ENCODE measurements at places on chromosomes 6 and 20. TPM values are rescaled to one million over a fixed set of nuclear protein-coding genes. Genes with fewer than 3 reads are reported as not detected.

GRCh38 chr6:41428996-41429421, 93.6 kb downstream of the NCR2 start:
- no peak for DNase-seq

DNA sequence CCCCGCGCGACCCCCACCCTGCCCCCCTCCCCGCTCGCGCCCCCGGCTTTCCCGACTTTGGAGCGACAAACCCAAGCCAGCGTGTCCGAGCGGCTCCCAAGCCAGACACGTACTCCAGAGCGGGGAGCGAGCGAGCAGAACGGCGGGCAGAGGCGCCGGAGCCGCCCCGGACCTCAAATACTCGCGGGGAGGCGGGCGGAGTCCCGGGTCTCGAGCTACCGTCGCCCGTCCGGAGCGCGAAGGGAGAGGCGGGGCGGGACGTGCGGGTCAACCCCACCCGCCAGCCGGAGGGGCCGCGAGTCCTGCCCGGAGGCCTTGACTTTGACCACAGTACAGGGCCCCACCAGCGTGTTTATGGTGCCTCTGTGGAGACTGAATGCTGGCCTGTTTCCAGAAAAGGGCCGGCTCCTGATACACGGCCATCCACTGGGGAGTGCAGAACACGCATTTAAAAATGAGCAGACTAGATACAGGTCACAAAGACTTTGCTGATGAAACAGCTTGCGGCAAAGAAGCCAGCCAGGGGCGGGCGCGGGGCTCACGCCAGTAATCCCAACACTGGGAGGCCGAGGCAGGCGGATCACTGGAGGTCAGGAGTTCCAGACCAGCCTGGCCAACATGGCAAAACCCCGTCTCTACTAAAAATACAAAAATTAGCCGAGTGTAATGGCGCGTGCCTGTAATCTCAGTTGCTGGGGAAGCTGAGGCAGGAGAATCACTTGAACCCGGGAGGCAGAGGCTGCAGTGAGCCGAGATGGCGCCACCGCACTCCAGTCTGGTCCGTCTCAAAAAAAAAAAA, at the start of gene SERPINB6:
SERPINB6 (minus strand) TSS at position 148 of the 799 bp plus-strand sequence. CDS start 12,235 bp downstream, outside the sequence.
- peak; percentile 22 for DNase-seq

DNA sequence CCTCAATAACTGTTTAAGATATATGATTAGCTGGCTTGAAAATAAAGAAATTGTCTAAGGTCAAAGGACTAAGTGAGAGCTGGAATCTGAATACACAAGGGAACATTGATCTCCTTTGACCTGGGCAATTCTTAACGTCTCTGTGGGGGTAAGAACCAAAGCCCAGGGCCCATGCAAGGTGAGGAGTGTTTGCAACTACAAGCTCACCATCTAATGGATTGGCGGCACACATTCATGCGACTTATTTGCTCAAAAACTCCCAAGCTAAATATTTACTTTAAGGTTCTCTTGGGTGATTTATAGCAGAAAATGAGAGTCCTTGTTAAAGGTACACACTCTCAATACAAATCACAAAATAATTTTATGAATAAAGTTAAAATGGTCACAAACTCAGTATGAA, 392.0 kb upstream of the FLRT3 start:
- DNase-seq: no peak

DNA sequence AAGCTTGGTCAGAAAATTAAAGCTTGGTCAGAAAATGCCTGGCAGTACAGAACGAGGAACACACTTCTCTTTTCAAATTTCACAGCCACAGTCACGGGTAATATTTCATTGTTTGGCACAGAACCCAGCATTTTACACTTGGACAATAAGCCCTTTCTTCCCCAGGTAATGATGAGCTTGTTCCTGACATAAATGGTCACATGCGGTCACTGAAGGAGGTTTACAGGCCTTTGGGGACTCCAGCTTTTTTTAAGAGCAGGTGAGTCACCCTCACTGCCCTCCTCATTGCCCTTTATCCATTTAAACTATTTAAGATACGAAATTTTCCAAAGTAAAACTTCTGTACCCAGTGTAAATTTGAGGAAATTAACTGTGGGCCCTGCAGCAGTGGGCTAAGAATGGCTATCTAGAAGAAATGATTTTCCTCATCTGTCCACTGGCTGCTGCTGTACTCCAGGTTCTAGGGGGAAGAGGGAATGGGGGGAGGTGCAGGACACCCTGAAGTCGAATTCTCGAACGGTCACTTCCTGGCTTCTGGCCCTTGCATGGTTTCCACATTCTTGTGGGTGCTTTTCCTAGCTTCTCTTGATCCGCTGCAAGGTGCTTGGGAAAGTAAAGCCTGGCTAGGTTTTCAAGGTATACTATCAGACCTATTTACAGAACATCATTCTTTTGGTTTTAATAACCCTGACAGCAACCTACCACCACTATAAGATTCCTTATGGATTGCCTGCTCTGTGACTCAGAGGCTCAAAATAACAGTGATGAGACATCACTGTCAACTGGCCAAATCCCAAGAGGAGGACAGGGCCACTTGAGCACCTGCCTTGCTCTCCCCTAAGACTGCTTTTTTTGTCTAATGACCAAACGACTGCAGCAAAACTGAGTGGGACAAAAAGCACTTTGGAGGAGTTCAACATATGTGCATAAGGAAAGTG, 75.8 kb downstream of the PREP start:
- DNase-seq: no peak

- no peak for DNase-seq
Measured at GRCh38 chr20:5806457-5807263, 56.5 kb downstream of the SHLD1 start.

DNA sequence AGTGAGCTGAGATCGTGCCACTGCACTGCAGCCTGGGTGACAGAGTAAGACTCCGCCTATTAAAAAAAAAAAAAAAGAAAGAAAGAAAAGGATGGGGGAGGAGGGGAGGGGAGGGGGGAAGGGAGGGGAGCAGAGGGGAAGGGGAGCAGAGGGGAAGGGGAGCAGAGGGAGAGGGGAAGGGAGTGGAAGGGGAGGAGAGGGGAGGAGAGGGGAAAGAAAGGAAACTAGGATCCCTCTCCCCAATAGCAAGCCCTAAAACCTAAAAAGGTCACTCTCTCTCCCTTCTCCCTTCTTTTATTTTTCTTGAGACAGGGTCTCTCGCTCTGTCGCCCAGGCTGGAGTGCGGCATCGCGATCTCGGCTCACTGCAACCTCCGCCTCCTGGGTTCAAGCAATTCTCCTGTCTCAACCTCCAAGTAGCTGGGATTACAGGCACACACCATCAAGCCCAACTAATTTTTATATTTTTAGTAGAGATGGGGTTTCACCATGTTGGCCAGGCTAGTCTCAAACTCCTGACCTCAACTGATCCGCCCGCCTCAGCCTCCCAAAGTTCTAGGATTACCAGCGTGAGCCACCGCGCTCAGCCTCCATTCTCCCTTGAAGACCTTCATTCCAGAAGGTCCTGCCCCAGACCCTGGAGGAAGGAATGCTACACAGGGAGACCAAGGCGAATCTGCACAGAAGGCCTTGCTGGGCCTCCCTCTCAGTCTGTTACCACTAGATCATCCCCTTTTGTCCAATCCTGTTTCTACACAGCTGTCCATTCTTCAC, 45.8 kb upstream of the PIM1 start:
- DNase-seq: no peak

DNA sequence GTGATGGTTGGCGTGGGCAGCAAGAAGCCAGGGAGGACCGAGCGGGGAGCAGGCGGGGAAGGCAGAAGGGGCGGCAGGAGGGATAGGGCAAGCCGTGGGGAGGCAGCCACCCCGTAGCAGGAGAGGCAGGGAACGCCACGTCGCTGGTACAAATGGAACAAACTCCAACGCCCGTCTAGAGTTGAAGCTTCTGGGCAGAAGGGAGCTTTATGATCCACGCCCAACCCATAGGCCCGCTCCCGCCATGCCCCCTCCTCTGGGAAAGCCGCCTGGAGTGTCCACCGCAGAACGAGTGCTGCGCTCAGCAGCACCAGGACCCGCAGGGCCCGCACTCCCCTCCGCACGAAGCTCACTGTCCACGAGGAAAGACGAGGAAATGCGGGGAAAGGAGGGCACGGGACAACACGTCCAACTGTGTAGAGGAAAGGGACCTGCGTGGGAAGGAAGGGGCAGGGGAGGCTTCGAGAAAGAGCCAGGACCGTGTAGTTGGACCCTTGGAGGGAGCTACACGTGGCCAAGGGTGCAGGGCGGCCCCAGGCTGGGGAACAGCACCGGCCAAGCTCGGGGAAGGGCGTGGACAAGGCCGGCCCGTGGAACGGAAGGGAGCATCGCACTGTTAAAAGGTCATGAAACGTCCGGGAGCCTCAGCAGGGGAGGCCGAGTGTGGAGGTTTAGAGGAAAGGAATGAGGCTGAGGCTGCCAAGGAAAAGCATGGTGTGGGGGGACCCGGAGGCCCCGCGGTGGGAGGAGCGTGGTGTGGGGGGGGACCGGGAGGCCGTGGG, 204.0 kb downstream of the DLL1 start:
- no peak for DNase-seq

GRCh38 chr20:39421571-39422105, 459.5 kb downstream of the DHX35 start:
- no peak for DNase-seq

- no peak for DNase-seq
Measured at GRCh38 chr6:134034478-134034877, 17.9 kb downstream of the SLC2A12 start.

GRCh38 chr20:63121246-63121645, 94.7 kb downstream of the YTHDF1 start:
- DNase-seq: no peak

DNA sequence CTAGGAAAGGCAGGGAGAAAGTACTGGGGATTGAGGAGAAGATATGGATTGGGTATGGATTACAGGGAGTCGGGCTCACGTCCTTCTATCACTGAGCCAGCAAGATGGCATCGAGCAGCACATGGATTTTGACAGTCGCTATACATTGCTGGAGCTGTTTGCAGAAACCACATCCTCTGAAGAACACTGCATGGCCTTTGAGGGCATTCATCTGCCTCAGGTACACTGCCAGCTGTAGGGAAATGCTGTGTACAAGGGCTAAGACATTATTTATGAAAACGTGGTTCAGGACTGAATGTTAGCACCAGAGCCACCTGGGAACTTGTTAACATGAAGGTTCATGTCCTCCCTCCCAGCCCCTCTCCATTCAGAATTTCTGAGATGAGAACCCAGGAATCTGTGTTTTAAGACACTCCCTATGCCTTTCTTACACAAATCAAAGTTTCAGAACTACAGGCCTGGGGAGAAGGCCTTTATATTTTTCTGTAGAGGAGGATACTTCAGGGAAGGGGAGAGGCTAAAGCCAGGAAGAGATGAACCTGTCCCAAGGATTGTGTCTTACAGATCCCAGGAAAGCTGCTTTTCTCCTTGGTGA, 3.5 kb downstream of the CUL9 start:
- DNase-seq: no peak

GRCh38 chr6:34391473-34391785, 1.0 kb downstream of the NUDT3 start:
- no peak for DNase-seq

- DNase-seq: no peak
Measured at GRCh38 chr6:23302514-23302913, 733.1 kb downstream of the HDGFL1 start.

DNA sequence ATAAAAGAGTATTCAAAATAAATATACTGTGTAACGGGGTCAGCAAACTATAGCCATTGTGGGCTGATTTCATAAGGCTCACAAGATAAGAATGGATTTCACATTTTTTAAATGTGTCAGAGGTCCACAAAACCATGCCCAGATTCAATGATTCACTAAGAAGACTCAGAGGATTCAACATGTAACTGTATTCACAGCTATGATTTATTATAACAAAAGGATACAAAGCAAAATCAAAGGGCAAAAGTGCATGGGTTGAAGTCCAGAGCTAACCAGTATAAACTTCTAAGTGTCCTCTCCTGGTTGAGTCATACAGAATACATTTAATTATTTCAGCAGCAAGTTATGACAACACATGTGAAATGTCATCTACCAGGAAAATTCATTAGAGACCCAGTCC, 49.2 kb downstream of the TBC1D32 start:
- DNase-seq: no peak

GRCh38 chr6:168013250-168013915, 15.9 kb downstream of the KIF25 start:
- no peak for DNase-seq

DNA sequence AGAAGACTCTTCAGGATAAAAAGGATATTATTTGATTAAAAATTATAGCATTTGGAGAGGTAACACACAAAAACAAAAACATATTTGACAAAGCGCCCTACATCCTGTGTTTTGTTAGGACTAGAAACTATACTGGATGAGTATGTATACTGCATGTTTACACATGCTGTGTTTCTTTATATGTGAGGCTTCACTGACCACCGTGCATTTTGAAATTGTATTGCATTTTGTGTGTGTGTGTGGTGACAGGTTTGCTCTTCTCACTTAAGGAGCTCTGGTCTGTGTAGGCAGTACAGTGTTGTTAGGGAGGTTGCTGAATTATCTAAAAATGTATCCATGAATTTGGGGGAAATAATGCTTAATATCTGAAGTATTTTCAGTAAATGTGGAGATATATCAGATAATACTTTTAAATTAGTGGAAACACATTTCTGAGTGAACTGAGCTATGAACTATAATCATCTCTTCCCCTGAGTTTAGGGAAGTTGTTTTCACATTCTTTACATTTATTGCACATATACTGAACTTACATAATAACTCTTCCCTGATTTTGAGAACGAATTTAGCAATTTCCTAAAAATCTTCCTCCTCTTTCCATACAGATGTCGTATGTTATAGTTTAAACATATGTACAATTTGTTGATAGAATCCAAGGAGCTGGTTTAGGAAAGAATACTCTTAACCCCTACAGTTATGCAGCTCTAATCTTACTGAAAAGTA, 43.3 kb downstream of the TMEM170B start:
- DNase-seq: no peak

GRCh38 chr20:45363611-45364492, 896 bp downstream of the SYS1 start:
- no peak for DNase-seq

DNA sequence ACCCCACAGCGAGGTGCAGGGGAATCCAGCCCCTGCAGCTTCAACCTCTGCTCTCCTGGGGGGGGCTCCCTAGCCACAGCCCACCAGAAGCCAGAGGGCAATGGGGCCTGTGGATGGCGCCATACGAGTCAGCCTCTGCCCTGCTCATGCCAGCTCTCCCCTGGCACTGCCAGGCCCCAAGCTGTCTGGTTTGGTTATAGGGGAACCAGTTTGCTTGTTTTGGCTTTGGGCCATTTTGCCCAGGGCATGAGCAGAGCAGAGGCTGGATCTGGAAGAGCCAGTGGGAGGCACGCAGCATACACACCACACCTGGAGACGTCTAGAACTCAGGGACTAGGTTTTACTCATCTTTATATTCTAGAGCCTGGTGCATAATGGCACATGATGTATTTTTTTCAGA, 66.7 kb upstream of the SLC22A16 start:
- DNase-seq: no peak

DNA sequence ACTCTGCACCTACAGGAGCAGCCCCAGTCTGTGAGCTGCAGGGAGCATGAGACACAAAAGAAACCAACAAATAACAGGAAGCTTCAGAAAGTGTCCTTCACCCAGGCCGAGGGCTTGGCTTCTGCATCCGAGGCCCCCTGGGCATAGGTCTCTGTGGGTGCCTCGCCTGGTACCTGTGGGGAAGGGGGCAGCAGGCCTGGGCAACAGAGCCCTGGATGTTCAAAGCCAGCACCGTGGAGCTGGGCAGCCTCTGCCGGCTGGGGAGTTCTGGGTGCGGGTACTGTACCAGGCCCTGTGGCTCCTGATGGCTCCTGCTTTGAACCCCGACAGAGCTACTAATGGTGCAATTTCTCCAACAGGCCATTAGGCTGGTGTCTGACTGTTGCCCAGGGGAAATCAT, 55.7 kb downstream of the TMEM242 start:
- DNase-seq: no peak

The HLA-DPB1 gene
- total RNA-seq: 11.8 TPM

The DYNLT2 gene
- 2.1 TPM for total RNA-seq

The PDE7B gene
- 27.6 TPM for total RNA-seq

The SLC26A8 gene
- not detected for total RNA-seq

The EEF1E1 gene
- total RNA-seq: 87.3 TPM

The BHLHE23 gene
- not detected for total RNA-seq

Measured in activated T-helper 2 cell treated with anti-CD3 and anti-CD28 coated beads, Interferon-gamma antibody, Interleukin-2, Interleukin-4, amounts not matched to agents 10 μg/mL and 5 μg/mL and 100 μg/mL, durations not matched to agents 14 hours and 24 hours and 36 hours (primary cell).